ENCODE measurements at places on chromosomes 7 and 10.

DNA sequence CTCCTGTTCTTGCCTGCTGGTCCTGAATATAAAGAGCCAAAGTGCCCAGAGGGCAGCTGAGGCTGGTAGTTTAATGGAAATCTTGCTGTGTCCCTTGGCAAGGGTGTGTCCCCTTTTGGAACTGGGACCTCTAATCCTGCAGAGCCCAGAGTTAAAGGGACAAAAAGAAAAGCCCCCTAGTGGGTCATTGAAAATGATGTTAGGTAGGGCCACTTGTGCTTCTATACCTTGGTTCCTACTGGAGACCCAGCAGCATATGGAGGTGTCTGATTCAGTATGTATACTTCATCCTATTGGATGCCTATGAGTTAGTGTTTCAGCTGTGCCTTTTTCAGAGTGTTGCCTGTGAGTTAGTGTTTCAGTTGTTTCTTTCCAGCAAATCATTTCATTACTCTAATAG, 30.5 kb downstream of the TFAM start:
- no peak for DNase-seq

- no peak for DNase-seq
Observed at GRCh38 chr7:154869436-154869835, 133.5 kb downstream of the PAXIP1 start.

GRCh38 chr7:95095966-95096540, 188.7 kb downstream of the PPP1R9A start:
- no peak for DNase-seq

DNA sequence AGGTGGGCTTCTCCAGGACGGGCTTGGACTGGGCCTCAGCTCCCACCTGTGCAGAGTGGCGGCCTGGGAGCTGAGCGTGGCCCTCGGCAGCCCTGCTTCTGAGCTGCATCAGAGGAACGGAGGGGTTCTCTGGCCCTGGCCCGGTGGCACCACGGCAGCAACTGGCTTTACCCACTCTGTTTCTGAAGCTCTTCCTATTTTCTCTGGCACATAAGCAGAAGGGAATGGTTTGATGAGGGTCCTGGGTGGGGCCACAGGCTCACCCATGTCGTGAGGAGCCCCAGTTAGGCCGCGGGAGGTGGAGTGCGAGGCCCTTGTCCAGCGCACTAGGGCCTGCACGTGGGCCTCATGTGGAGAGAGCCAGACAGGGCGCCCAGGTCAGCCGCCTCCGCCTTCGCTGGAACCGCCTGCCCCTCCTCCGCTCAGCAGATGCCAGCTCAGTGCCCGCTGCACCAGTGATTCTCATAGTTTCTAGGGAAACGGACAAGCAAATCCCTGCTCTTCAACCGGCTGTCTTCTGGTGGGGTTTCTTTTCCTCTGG, 284.0 kb downstream of the CELF2 start:
- no peak for DNase-seq

GRCh38 chr7:93092757-93093370, 24.9 kb downstream of the SAMD9 start:
- peak; percentile 61 for DNase-seq

DNA sequence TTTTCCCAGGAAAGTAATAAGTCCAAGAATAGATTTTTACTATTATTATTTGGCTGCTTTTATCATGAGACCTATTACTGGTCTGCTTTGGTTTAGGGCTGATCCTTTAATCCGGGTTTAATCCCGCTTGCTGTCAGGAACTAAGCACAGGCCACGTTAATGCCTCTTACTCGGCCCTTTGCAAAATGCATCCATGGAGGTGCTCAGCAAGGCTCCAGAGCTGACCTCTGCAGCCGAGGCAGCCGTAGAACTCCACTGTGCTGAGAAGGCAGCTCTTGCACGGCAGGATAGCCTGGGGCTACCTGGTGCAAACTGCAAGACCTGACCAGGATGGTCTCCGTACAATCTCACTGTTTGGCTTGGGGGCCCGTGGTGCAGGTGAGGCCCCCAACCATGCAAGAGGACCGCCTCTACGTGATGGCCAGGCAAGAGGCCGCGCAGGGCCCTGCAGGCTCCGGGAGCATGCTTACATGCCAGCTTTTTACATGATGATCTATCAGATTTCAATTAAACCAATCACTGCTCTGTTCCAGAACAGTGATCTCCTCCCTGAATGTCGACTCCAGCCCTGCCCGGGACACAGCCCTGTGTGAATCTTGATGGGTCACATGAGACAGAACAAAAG, 10.4 kb upstream of the CALML3 start:
- no peak for DNase-seq
